ENCODE measurements at places on chromosomes 16 and 17. TPM values are rescaled to one million over a fixed set of nuclear protein-coding genes. Genes with fewer than 3 reads are reported as not detected.

Gene KRT39
- not detected for total RNA-seq

Gene MMP2
- total RNA-seq = 576 TPM

Gene PSME3
- total RNA-seq = 66.4 TPM

Gene AOC2
- total RNA-seq = 0.40 TPM
